Activated CD4-positive, alpha-beta T cell treated with anti-CD3 and anti-CD28 coated beads, Interleukin-2, Interleukin-4, amounts not matched to agents 100 ng/mL and 50 ng/mL, durations not matched to agents 16 hours and 8 hours (primary cell): ENCODE measurements at places on chromosomes 12 and 14.

GRCh38 chr12:52264435-52264825 lies 10.0 kb upstream of the KRT86 start:
- DNase-seq, result no peak

- DNase-seq, result no peak
Measured at GRCh38 chr14:77204459-77204771, 22.8 kb downstream of the TMEM63C start.

DNA sequence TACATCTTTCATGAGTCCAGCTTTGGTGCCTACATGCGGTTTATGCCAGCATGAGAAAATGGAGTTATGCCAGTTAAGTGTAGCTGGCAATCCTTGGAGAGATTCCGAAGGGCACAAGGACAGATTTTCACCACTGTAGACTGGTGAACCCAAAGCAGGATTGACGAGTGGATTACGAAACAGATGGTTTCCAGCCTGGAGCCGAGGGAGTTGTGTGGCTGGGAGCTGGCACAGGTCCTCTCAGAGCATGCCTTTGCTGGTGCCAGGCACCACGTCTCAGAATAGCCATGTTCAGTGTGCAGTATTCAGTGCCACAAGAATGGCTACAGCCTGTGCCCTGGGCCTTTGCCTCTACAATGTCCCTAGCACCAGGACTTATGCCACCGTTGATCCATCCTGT lies 13.2 kb downstream of the KCNH3 start:
- no peak for DNase-seq

DNA sequence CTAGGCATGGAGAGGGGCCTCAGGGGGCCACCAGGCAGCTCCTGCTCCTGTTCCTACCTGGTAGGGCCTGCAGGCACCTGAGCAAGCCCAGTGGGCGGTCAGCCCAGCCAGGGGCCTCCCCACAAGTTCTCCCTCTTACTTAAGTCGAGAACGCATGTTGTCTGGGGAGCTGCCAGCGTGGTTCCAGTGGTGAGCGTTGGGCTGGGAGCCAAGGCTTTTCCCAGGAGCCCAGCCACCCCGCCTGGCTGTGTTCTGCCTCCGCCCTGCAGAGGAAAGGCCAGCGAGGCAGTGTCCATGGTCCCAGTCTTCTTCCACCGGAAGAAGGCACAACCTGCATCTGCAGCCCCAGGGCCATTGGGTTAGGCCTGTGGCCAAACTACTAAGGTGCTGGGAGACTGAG lies 1.4 kb downstream of the C14orf180 start:
- DNase-seq, result no peak

- no peak for DNase-seq
Measured at GRCh38 chr14:80933282-80933681, 8.3 kb downstream of the CEP128 start.

- DNase-seq, result no peak
Measured at GRCh38 chr12:57735952-57736740, 2.4 kb downstream of the AGAP2 start.

DNA sequence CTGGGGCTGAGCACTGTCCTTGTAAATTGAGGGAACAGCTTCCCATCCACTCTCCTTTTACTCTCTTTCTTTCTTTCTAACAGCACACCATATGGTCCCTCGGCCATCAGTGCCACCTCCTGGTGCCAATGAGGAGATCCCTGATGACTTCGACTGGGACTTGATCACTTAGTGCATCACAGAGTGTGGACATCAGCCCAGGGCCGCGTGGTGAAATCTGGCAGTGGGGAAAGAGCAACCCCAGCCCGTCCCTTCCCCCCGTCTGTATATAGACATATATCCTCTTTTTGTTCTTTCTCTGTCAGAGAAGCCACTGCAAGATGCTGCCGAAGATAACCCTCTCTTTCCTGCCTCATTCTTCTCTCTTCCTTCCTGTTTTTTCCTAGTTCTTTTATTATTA lies 13.5 kb downstream of the C3AR1 start:
- DNase-seq, result no peak

- no peak for DNase-seq
Measured at GRCh38 chr14:94395888-94396574, 7.6 kb upstream of the SERPINA1 start.

GRCh38 chr14:94681300-94682060 lies 69.3 kb downstream of the SERPINA3 start:
- no peak for DNase-seq

DNA sequence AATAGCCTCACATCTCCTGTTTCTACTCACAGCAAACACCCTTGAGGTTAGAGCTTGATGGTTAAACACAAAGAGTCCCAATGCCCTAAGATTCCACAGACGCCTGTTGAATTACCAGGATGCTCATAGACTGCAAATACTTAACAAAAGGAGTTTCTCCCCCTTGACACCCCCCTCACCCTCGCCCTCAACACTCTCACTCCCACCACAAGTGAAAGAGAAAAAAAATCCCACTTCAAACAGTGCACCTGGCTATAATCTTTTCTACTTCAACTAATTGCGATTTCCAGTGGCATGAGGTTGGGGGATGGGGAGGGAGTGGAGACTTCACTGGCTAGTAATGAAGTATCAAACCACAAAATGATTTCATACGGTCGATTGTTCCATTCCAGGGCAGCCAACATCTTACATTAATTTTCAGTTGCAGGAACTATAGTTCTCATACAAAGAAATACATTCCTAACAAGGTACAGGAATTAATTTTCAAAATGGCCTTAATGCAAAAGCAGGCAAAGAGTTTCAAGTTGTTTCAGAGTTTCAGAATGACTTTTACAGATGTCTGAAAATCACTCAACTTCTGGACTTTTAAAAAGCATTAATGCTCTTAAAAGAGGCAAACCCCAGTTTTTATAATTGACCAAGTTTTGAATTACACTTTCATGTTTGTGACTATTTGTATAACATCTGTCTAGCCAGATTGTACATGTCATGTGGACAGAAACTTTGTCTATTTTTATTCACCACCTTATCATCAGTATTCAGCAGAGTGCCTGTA lies 390.7 kb downstream of the C12orf75 start:
- no peak for DNase-seq

DNA sequence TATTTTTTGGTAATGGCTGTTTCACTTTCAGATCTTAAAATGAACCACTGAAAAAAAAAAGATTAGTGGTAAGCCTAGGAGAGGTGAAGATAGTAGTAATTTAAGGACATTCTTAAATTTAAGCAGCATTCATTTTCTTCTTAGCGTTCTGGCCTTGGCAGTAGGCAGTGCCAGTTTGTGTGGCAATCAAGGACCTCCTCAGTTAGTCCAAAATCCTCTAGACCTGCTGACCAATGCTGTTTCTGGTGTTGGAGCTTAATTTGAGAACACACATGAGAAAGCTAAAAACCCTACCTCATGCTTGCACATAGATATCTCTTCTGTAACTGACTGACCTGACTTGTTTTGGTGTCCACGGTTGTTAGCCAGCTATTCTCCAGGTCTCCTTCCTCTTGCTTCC lies 219.8 kb upstream of the RGS6 start:
- DNase-seq, result no peak

GRCh38 chr14:22018890-22019289 lies 345.3 kb upstream of the OR4E1 start:
- no peak for DNase-seq

GRCh38 chr14:87888136-87888999 lies 104.6 kb downstream of the GALC start:
- DNase-seq, result peak; percentile 30

- DNase-seq, result peak; percentile 28
Measured at GRCh38 chr12:56206452-56207166, 15.1 kb downstream of the RNF41 start.

DNA sequence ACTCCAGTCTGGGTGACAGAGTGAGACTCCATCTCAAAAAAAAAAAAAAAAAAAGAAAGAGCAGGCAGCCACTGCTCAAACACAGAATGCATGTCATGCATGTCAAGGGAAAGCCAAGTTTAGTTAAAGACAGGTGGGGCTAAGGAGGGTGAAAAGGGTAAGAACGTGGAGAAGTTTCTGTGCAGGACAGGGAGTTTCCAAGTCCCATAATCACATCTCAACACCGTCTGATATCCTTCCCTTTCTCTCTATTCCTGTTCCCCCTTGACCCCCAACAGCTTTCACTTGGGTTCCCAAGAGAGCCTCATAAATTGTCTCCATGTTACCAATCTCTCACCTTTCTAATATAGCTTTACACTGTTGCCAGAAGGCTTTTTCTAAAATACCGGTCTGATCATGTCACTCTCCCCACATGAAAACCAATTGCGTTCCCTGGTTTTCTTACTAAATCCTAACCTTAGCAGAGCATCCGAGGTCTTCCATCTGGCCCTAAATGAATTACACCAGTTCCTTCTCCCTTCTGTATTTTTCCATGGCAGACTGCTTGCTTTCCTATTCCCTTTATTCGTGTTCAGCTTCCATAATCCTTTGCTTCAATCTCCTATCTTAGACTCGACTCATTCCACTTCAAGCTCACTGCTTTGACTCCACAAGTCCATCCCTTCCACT lies 37.0 kb downstream of the LIMA1 start:
- no peak for DNase-seq

- no peak for DNase-seq
Measured at GRCh38 chr14:39289523-39289922, 55.8 kb downstream of the MIA2 start.

DNA sequence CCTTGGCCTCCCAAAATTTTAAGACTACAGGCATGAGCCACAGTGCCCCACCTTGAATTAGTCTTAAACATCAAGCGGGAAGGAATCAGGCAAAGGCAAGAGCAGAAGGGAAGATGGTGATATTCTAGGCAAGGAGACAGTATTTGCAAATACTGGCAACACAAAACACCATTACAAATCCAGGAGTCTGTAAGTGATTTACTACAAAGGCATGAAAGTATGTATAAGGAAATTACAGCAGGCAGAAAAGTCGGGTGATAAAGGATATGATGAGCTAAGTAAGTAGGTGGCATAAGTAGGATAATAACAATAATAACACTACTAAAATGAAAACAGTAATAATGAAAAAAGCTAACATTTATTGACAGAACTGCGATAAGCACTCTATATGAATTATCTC lies 28.5 kb downstream of the FMNL3 start:
- no peak for DNase-seq

- no peak for DNase-seq
Measured at GRCh38 chr12:124404162-124404784, 109.4 kb downstream of the RFLNA start.

- DNase-seq, result peak; percentile 90
Measured at GRCh38 chr12:53380104-53380793, at the start of gene SP1. Gene SP1, plus strand, starts transcription at chr12:53380176. Its CDS starts 116 bp downstream, at chr12:53380292.

GRCh38 chr12:92278378-92278828 lies 132.8 kb upstream of the BTG1 start:
- DNase-seq, result no peak

DNA sequence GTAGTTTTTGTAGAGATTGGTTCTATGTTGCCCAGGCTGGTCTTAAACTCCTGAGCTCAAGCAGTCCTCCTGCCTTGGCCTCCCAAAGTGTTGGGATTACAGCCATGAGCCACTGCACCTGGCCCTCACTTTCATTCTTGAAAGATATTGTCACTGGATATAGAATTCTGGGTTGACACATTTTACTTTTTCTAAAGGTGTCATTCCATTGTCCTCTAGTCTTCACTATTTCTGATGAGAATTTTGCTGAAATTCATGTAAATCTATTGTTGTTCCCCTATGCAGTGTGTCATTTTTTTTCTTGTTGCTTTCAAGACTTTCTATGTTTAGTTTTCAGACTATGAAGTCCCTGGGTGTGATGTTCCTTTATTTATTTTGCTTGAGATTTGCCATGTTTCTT lies 29.2 kb downstream of the ACADS start:
- DNase-seq, result no peak

GRCh38 chr14:69012256-69012953 lies 33.3 kb upstream of the ACTN1 start:
- DNase-seq, result no peak

GRCh38 chr12:124689631-124690030 lies 122.2 kb upstream of the NCOR2 start:
- DNase-seq, result no peak

DNA sequence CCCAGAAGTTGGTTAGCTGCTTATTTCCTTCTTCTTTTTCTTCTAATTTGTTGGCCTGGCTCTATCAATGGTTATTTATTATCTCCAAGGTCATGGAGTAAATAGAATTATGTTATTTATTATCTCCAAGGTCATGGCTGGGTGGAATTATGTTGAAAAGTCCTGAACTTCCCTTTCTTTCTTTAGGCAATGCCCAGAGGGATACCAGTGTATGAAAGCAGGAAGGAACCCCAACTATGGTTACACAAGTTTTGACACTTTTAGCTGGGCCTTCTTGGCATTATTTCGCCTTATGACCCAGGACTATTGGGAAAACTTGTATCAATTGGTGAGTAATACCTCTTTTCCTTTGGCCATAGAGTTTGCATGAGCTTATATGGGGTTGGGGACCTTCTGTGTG lies 111.6 kb downstream of the SCN8A start:
- DNase-seq, result no peak

GRCh38 chr12:42660968-42661937 lies 71.7 kb upstream of the PRICKLE1 start:
- DNase-seq, result no peak

DNA sequence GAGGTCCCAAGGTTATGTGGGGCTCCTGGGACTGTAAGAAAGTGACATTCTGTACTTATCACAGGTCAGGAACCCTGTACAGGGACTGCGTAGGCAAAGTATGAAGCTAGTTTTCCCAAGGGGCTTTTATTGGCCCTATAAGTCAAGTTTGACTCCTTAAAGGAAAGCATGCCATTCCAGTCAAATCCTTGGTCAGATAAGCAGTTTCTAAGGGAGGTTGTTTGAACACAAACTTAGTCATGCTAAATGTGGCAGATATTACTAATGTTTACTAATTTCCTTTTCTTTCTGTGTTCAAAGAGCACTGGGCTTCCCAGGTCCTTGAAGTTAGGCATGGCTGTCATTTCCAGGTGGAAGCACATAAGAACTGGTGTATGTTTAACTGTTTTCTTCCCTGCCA lies 472.4 kb downstream of the ATP23 start:
- DNase-seq, result no peak

GRCh38 chr12:54765652-54766051 lies 88.7 kb upstream of the MUCL1 start:
- no peak for DNase-seq

GRCh38 chr12:48175613-48176416 lies 7.6 kb upstream of the CCDC184 start:
- no peak for DNase-seq

DNA sequence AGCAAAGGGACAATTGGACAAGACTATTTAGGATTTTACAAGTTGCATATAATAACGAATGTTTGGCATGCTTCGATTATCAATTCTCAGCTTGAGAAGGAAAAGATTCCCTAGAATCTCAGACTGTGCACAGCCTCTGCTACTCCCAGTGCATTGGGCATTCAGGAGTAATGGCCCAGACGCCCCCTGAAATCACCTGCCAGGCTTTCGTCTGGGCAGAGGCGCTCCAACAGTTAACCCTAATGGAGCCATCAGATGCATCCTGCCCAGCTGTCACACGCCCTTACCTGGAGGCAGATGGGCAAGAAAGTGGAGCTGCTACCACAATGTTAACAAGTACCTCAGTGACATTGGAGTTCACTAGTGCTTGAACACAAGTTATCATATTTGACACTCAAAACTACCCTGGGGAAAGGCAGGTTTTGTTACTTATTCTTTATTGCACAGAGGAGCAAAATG lies 927 bp upstream of the LRP6 start:
- no peak for DNase-seq

- peak; percentile 1 for DNase-seq
Measured at GRCh38 chr14:28294834-28295440, 471.6 kb upstream of the FOXG1 start.
